Gastrocnemius medialis (tissue), 4 donors: ENCODE measurements at places on chromosomes 6 and 20.

GRCh38 chr6:49552596-49552995 lies 2.1 kb downstream of the C6orf141 start:
- no peak for DNase-seq

DNA sequence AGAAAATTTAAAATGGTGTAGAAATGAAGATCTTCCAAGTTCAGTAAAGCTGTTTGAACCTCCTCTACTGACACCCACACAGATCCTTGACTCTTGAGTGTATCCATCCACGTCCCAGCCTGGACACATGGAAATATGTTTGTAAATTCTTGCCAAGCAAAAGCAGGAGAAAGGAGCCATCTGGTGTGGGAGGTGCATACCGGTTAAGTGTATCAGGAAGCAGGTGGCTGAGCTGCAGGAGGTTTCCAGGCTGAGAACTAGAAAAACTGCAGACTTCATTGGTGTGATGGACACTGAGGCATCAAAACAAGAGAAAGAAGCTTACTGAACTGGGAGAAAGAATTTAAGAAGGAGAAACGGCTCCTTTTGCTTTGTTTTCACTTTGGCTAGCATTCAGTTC lies 229.9 kb upstream of the GRIK2 start:
- no peak for DNase-seq

- DNase-seq: no peak
Measured at GRCh38 chr6:11659757-11660156, 118.8 kb downstream of the ADTRP start.

- no peak for DNase-seq
Measured at GRCh38 chr20:57030611-57031600, 235.5 kb downstream of the BMP7 start.

- DNase-seq: no peak
Measured at GRCh38 chr6:102986086-102986485, 1592.6 kb downstream of the GRIK2 start.

DNA sequence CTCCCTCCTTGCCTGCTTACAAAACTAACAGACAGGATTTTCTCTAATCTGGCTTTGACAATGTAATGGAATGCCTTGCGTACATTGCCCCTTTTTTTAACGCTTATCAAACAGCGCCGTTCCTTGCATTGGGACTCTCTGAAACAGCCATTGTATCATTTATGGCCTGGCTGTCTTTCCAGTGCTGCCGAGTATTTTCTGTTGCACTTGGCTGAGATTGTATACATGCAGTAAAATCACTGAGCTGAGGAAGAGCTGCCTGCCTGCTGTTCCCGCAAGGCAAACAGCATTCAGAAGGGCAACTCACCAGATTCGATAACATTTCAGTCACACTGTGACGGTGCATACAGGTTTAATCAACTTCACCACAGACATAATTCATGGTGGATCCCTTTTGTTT lies 106.0 kb downstream of the SH3BGRL2 start:
- no peak for DNase-seq

DNA sequence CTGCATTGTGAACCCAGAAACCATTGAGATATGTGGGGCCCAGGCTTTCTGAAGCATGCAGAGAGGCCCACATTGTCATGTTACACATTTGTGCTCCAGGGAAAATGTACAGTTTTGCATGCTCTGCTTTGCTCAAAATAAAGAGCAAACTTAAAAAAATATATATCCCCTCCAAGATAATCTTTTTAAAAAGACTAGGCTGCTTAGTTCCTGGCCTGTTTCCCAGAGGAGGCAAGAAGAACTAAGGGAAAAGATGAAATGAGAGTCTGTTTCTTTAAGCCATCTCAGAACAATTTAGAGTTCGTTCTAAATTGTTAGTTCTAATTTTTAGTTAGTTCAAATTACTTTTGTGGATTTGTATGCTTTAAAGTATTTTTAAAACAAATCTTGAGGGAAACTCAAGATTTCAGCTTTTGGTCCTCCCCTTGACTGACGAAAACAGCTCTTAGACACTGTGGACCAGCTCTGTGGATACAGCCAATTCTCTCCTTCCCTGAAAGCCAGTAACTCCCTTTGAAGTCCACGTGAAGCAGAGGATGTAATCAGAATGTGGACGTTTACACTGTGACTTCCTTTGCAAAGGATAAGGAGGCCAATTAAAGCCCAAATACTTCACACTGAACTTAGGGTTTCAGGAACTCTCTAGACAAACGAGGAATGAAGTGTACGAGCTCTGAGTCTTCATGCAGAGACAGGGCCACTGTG lies 84.7 kb downstream of the CD164 start:
- no peak for DNase-seq

DNA sequence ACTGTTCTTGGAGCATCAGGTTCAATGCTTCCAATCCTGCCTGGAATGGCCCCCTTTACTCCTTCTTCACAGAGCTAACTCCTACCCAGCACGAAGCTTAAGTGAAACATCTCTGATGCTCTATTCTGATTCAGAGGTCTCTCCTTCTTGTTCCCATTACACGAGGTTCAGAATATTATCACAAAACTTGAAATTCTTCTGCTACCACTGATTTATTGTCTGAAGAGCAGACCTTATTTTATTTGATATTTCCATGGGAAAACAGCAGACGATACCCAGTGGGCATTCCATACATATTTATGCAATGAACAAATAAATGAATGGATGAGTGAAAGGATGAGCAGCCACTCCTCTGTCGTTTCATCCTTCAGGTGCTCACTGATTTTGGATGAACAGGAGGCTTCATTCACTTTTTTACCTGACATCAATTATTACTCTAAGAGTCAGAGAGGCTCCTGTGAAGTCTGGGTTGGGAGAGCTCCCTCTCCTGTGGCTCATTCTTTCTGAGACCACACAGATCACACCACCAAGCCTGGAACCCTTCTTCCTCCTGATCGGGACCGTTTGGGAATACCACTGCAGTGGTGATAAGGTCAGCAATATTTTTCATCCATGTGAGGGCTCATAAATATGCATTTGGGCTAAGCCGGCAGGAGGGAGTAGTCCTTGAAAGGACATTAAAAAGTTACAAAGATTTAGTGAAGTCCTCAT lies 25.8 kb downstream of the SMLR1 start:
- DNase-seq: no peak

GRCh38 chr6:71766796-71767195 lies 119.6 kb upstream of the RIMS1 start:
- no peak for DNase-seq

DNA sequence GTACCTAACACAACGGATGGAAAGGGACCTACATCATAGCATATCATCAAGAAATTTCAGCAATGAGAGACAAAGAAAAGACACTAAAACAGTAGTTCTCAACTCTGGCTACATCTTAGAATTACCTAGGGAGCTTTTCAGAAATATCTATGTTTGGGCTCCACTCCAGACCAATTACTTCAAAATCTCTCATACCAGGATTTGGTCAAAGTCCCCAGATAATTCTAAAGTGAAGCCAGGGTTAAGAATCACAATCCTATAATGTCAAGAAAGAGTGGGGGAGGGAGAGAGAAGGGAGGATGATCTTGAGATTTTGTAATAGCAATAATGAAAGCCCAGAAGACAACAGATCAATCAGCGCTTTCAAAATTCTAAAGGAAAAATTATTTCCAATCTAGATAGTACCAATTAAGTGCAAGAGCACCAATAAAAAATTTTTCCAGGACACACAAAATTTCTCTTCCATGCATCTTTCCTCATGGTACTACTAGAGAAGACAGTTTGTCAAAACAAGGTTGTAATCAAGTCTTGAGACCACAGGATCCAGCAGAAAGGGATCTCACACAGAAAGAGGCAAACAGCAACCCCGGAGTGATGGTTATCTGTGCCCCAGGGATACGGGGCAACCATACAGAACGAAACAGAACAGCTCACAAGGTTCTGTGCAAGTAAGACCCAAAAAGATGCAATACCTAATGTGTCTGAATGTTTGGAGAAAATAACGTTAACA lies 152.9 kb upstream of the DST start:
- DNase-seq: no peak

GRCh38 chr6:39824030-39824926 lies 32.1 kb downstream of the DAAM2 start:
- DNase-seq: peak; percentile 72

DNA sequence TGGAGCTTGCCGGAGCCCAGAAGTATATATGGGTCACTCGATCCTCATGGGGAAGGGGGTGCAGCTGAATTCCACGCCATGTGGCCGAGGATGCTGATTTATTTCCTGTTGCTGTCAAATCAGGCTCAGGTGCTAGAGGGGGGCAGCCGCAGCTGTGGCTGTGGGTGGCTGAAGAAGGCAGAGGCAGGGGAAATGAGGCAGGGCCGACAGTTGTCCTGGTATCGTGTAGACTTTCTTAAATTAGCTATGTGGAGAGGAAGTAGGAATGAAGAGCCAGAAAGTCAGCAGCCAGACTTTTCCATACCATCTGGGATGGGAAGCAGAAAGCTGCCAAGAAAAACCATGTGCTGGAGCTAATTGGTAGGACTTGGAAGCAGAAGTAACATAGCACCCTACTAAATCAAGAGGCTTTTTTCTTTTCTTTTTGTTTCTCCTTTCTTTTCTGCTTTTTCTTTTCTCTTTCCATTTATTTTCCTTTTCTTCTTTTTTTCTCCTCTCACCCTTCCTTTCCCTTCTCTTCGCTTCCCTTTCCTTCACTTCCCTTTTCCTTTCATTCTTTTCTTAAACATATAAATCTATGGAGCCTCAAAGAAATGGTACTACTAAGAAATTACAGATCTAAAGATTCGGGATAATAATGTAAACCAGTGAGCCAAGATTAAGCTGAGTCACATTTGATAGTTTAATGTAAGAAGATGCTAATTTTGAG lies 90.6 kb upstream of the CD83 start:
- DNase-seq: no peak

- DNase-seq: no peak
Measured at GRCh38 chr20:50438986-50439407, 71.2 kb upstream of the PTPN1 start.

- no peak for DNase-seq
Measured at GRCh38 chr6:109252261-109253041, 129.8 kb downstream of the CD164 start.

GRCh38 chr6:33857093-33857931 lies 53.5 kb upstream of the MLN start:
- DNase-seq: no peak

DNA sequence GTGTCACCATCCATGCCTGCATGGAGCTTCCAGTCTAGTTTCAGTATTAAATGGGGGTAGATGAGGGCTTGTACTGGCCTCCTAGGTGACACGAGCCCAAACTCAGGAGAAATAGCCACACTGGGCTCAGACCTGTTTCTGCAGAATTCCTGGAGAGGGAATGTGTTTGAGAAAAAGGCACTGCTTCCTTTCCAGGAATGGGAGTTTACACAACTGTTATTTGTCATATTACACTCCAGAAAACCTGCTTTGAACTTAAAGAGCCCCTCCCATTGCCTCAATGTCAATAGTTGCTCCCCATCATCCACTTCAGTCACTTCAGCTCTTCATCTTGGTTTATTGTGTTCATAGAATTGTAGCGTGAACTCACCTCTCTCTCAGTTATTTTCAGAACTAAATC lies 151.5 kb downstream of the CFAP61 start:
- DNase-seq: no peak

GRCh38 chr20:24672886-24673677 lies 203.7 kb downstream of the SYNDIG1 start:
- no peak for DNase-seq

DNA sequence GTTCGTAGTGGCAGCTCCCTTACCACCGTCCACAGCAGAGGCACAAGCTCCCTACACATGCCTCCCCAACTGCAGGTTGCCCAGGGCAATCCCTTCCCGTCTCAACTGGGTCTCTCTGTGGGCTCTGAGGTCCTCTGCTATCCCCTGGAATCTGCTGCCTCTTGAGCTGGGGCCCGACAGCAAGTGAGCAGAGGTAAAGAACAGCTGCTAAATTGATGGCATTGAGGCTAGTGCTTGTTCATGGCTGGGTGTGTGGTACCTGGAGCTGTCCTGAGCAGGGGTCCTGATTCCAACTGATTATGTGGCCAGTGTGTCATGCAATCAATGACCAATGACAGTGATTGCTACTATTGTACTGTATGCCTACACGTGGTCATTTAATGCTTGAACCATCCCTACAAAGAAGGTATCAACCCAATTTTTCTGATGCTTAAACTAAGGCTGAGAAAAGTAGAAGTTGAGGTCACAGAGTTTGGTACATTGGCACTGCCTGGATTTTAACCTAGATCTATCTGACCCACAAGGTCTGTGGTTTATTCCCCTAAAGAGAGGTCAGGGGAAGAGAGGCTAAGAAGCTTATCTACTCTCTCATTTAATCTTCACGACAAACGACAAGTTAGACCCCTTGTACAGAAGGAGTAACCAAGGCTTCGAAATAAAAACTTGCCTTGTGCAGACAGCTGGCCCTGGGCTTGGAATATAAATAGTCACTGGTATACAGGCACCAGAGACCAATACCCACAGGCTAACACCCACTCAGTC lies 41.1 kb downstream of the HNF4A start:
- DNase-seq: no peak

- DNase-seq: no peak
Measured at GRCh38 chr20:6245436-6245835, 122.6 kb upstream of the FERMT1 start.

DNA sequence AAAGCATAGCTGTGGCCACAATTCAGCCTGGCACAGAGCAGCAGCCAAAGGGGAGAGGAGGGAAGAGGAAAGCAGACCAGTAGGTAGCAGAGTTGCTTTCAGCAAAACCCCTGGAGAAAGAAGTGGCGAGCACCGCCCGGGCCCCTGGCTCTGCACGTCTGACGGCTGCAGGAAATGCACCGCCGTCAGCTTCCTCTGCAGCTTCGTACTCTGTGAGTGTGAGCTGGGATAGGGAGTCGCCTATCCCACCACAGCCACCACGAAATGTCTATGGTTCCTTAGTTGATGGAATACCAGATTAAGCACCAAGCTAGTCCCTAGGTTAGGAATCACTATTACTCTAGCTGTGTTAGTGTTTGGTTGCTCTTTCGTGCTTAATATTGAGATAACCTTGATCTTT lies 79.9 kb upstream of the NAA20 start:
- no peak for DNase-seq

GRCh38 chr20:50282592-50283241 lies 92.1 kb downstream of the CEBPB start:
- no peak for DNase-seq

DNA sequence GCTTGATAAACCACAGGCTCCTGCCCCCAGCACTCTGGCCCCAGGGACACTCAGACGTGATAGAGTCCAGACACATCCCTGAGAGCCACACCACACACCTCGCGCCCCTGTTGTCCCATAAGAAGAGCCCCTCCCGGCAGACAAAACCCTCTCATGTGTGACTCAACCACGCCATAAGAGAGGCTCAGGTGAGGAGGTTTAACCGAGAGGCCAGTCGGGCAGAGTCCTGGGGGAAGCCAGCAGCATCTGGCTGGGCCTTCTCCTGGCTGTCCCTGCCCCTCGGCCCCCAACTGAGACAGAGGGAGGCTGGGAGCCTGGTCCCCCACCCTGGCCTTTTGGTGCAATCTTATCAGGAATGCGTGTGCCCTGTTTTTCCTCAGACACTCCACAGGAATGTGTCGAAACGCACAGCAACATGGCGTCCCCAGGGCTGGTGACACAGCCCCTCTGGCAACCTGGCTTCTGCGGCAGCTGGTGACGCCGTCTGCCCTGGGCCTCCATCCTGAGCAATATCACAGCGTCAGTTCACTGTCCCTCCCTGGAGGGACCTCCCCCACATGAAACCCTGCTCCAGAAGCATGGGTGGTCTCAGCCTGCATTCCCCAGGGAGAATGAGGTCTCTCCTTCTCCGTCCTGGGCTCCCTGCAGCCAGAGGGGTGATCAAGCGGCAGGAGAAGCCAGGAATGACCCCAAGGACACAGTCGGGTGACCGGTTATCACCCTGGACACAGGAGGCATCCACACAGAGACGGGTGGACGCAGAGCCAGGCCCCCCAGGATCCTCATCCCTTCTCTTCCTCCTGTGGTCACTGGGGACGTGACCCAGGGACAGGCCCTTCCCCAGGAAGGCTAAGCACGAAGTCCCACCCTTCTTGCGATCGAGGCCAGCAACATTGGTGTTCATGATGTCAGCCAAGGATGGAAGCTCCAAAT lies 156.6 kb upstream of the AFDN start:
- DNase-seq: no peak
